ENCODE measurements at places on chromosomes 16 and 17. TPM values are rescaled to one million over a fixed set of nuclear protein-coding genes. Genes with fewer than 3 reads are reported as not detected.

TBC1D3H gene
- total RNA-seq = not detected

SYT17 gene
- 5.4 TPM for total RNA-seq

KRT27 gene
- total RNA-seq = 0.52 TPM

MT4 gene
- total RNA-seq = 937 TPM

PFAS gene
- total RNA-seq = 19.0 TPM

TNRC6C gene
- 15.4 TPM for total RNA-seq

All from lower leg skin (tissue), 4 donors.